ENCODE measurements at places on chromosomes 3 and 15.

GRCh38 chr3:56251343-56251945 lies 216.8 kb downstream of the ERC2 start:
- DNase-seq, result no peak

- no peak for DNase-seq
Observed at GRCh38 chr15:54083991-54084390, 105.8 kb downstream of the UNC13C start.

DNA sequence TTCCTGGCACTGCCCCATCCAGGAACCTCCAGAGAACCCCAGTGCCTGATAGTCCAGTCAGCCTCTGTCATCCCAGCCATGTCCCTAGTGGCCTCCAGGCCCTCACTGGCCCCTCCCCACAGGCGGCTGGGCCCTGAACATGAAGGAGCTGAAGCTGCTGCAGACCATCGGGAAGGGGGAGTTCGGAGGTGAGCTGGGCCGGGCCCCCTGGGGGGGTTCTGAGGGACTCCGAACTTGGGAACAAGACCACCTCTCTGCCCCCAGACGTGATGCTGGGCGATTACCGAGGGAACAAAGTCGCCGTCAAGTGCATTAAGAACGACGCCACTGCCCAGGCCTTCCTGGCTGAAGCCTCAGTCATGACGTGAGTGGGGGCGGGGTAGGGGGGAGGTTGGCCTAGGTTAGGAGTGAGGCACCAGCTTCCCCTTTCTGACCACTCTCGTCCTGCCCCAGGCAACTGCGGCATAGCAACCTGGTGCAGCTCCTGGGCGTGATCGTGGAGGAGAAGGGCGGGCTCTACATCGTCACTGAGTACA lies 12.0 kb upstream of the LMAN1L start:
- DNase-seq, result no peak

DNA sequence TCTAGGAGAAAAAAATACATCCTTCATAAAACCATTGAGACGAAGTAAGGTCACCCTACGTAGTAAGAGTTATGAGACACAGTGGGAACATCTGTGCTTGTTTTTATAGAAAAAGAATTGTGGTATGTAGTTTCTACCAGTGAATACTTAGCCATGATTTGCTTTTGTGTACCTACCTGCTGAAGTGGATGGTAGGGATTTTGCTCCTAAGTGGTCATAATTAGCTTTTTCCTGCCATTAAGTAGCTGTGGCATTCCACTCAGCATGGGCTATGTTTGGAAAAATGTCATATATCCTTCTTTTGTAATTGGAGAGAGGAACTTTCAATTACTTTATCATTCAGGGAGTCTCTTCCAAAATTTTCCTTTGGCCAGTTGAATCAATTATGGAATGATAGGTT lies 63.7 kb downstream of the CHD2 start:
- no peak for DNase-seq

- DNase-seq, result no peak
Observed at GRCh38 chr15:92525758-92526245, 129.8 kb downstream of the FAM174B start.

DNA sequence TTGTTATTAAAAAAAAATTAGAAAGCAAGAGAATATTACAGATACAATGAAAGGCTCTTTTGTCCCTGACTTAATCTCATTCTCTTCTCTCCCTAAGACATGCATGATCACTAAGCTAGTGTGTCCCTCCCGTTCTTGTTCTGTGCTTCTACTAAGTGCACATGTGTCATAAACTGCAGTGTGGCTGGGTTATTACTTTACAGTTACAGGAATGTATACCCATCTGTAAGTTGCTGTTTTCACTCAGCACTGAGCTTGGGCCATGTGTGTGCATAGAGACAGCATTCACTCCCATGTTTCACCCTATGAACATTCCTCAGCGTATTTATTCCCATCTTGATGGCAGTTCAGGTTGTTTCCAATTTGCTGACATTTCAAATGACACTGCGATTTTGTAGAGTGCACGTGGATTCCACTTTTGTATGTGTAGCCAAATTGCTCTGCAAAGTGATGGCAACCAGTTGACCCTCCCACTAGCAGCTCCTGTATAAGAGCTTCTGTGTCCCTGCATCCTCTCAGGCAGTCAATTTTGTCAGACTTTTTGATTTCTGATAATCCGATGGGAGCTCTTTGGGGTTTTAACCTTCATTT lies 145.8 kb upstream of the UBE2E1 start:
- no peak for DNase-seq

- DNase-seq, result no peak
Observed at GRCh38 chr15:97446138-97446537, 514.4 kb upstream of the ARRDC4 start.

GRCh38 chr3:116301422-116301821 lies 143.9 kb downstream of the LSAMP start:
- DNase-seq, result no peak

DNA sequence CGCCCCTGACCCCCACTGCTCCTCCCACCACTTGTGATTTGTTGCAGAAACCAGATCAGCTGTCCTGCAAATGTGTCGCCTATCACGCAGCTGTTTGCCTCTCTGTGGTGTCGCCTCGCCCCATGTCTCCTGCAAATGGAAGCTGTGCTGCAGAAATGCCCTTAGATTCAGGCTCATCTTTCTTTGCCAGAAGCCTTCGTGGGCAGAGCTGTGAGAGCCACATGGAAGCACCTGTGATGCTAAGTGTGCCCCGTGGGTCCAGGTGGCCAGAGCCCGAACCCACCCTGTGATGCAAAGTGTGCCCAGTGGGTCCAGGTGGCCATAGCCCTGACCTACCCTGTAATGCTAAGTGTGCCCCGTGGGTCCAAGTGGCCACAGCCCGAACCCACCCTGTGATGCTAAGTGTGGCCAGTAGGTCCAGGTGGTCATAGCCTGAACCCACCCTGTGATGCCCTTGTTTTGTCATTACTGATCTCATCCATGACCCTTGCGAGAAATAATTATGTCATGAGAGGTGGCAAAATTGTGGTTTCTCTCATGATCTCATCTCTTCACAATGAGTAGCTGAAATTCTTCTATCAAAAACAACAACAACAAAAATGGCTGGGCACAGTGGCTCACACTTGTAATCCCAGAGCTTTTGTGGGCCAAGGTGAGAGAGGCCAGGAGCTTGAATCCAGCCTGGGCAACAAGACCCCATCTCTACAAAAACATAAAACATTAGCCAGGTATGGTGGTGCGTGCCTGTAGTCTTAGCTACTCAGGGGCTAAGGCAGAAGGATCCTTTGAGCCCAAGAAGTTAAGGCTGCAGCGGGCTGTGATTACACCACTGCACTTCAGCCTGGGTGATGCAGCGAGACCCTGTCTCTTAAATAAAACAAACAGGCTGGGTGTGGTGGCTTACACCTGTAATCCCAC lies 187.4 kb downstream of the GOLGA6L6 start:
- DNase-seq, result no peak

DNA sequence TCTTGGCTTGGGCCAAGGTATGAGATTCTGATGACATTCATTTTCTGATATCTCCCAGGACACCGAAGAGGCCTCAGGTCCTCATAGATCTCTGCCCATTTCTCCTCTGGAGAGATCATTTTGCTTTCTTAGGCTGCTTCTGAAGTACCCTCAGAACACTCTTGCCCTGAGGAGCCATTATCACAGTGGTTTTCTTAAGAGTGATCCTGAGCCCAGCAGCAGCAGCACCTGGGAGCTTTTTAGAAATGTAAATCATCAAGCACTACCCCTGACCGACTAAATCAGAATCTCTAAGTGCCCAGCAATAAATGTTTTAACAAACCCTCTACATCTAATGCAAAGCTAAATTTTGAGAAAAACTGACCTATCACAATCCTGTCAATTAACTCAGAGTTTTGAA lies 40.6 kb upstream of the SLC9A9 start:
- no peak for DNase-seq

GRCh38 chr3:7764115-7764514 lies 737.5 kb upstream of the LMCD1 start:
- no peak for DNase-seq

GRCh38 chr15:29736012-29736743 lies 86.1 kb downstream of the TJP1 start:
- DNase-seq, result no peak

GRCh38 chr15:53448232-53449015 lies 311.0 kb downstream of the WDR72 start:
- DNase-seq, result no peak

- no peak for DNase-seq
Observed at GRCh38 chr3:42660898-42661297, 7.4 kb downstream of the ZBTB47 start.

DNA sequence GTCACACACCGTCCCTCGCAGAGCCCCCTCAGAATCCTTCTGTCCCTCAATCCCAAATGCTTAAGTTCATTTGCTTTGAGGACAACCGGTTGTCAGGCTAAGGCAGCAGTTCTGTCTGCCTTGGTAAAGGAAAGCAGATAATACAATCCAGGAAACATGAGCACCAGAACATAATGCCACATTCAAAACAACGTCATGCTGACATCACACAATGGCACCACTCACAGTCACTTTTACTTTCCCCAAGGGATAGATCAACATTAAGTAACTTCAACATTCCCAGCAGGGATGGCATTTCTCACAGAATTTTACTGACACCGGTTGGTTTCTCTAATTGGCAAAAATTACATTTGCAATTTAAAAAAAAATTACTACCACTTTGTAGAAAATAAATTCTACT lies 74.6 kb upstream of the PSMD6 start:
- no peak for DNase-seq

- no peak for DNase-seq
Observed at GRCh38 chr15:63288342-63288741, 10.9 kb downstream of the APH1B start.

- no peak for DNase-seq
Observed at GRCh38 chr15:92653836-92654539, 1.6 kb downstream of the FAM174B start.

DNA sequence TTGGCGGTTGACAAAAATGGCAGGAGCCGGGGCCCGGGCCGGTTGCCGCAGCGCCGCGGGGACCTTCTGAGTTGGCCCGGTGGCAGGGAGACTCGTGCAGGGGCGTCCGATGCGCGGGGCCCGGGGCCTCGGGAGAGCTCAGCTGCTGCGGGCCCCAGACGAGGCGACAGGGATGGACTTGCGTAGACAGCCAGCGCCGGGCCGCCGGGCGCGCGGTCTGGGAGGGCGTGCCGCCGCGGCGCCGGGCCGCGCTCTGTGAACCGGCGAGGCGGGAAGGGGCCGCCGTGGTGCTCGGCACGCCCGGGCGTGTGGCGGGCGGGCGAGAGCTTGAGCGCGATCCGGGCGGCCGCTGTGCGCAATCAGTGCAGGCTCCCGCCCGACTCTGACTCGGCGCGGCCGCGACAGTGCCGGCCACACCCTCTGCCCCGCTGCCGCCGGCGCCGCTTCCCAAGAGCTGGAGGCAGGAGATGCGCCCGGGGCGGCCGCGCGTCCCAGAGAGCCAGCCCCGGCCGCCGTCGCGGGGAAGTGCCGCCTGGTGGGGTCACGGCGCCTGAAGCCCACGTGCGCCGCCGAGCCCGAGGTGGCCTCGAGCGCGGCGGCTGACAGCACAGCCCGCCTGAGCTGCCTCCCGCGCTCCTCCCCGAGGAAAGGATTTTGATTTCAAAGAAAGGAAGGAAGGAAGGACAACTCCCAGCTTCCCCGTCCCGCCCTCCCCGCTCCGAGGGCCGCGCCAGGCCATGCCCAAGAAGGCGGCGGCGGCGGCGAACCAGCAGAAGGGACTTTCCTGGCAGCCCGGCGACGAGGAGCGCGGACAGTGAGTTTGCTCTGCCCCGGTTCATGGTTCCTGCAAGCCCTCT lies 657 bp downstream of the TLNRD1 start:
- peak; percentile 54 for DNase-seq

DNA sequence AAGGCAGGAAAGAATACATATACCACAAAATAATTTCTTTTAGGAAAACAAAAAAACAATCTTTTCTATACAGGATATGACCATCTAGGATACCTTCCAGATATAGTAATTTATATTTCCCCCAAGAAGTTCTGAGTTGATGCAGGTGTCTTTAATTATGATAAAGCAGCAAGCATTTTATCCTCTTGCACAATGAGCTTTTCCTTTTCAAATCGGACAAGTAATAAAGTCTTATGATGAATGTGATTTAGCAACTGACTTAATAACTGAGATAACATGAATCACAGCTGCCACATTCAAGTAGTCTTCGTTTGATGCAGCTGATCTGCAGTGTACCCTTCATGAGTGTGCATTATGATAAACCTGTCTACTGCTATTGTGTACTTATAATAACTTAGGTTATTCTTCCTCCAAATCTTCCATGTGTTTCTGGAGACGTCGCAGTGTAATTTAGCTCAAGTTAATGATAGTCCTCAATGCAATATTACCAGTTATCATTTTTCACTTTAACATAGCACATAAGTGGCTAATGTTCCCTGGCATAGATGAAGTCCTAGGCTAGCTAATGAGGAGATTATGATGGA lies 260.3 kb upstream of the MRPL3 start:
- no peak for DNase-seq

- no peak for DNase-seq
Observed at GRCh38 chr3:143601723-143602484, 246.4 kb downstream of the SLC9A9 start.

- no peak for DNase-seq
Observed at GRCh38 chr3:52570076-52570475, 33.7 kb downstream of the UQCC5 start.

DNA sequence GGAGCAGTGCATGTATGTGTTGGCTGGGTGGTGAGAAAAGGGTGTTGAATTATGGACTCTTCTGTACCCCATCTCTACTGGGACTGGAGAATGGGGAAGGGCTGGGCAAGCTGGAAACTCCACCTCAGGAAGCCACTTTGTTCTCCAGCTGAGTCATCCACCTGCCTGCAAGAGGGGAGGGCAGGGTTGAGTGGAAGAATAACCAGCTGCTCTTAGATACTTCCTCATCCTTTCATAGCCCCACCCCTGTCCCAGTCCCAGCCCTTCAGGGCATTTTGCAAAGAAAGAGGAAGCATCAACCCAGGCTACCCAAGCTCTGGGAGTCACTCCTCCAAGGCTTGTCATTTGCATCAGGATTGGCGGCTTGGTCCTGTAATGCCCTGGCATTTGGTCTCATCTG lies 33.1 kb downstream of the RAB11A start:
- no peak for DNase-seq

GRCh38 chr3:126314790-126315658 lies 42.2 kb downstream of the KLF15 start:
- DNase-seq, result no peak

DNA sequence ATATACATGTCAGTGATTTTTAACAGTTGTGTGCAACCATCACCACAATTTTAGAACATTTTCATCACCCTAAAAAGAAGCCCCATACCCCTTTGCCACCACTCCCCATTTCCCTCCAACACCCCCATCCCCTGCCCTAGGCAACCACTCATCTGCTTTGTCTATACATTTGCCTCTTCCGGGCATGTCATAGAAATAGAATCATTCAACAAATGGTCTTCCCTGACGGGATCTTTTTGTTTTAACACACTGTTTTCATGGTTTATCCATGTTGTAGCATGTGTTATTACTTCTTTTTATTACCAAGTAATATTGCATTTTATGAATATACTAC lies 4.0 kb downstream of the VILL start:
- DNase-seq, result no peak

DNA sequence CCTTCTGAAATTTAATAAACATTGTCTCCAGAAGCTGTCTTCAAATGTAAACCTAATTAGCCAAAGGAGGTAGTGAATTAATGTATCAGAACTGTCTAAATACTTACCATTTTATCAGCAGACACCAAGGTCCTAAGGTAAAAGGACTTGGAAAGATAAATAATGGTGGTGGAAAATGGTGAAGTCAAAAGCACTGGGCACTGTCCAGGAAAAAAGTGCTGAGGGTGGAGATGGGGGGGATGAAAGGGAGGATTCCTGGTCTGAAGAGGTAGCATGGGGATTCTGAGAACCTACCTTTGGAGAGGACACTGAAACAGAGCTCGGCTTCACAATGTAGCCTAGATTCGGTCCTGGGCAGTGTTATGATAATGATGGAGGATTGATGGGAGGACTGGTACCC lies 149.0 kb upstream of the DPH6 start:
- no peak for DNase-seq
